ENCODE measurements at places on chromosomes 13 and 19.

DNA sequence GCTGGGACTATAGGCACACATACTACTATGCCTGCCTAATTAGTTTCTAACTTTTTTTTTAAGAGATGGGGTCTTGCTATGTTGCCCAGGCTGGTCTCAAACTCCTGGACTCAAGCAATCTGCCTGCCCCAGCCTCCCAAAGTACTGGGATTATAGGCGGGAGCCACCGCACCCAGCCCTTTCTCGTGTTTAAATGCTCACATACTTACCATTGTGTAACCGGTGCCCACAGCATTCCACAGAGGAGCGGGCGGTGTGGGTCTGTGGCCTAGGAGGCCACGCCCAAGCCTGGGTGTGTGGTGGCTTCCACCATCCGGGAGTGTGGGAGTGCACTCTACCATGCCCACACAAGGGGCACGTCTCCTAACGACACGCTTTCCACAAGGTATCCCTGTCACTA is 7.7 kb downstream of the LMNB2 start:
- DNase-seq = no peak

- DNase-seq = no peak
These were observed 31.8 kb downstream of the KCTD15 start for GRCh38 chr19:33828266-33829075.

GRCh38 chr13:27583645-27584044 is 36.7 kb downstream of the LNX2 start:
- DNase-seq = no peak

- DNase-seq = no peak
These were observed 25.7 kb downstream of the COL4A2 start for GRCh38 chr13:110332750-110333149.

DNA sequence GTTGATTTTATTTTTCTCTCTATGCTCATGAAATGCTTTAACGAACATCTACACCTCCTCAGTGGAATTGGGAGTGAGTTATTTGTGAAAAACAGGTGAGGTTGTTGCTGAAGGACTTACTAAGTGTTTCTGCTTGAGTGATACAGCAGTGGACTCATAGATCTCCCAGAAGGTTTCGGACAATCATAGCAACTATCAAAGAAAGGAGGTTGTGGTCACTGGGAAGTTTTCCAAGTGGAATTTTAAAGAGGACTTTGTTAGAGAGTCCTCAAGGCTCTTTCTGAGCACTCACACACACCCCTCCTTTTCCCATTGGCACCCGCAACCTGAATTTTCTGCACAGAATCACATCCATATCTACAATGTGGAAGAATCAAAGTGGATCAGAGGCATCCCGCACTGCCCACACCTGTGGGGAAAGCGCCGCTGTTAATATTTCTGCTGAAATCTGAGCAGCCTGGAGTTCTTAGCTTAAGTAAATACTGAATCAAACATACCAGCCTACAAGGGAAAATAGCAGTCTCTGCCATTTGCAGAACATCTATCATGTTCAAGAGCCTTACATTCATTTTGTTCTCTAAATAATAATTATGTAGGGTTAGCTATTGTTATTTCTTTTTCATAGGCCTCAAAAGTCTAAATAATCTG is 719.4 kb downstream of the DIAPH3 start:
- no peak for DNase-seq
